ENCODE measurements at places on chromosomes 2 and 18.

- DNase-seq = no peak
Measured at GRCh38 chr18:47795434-47795814, 135.0 kb downstream of the SMAD2 start.

DNA sequence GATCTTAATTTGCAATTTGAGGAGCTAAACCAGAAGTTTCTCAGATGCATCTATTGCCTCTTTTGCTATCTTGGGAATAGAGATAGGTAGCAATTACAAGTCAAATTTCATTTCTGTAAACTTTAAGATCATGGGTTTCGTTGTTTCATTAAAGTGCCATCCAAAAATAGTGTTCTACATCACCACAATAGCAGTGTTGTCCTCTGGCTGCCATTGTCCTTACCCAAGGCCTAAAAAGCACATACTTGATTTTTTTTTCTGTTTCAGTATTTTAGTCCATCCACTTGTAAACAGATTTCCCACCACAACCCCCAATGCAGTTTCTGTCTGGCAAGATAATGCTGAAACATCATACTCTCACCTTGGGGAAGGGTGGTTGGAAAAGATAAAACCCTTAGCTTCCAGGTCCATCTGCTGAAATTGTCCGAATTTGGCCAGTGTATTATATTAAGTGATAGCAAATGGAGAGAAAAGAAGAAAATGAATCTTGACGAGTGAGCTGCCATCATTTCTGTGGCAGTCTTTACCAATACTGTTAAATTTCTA, 136.2 kb downstream of the LCLAT1 start:
- DNase-seq = no peak

GRCh38 chr2:54061272-54061671, 54.1 kb upstream of the ACYP2 start:
- DNase-seq = no peak

- peak; percentile 75 for DNase-seq
Measured at GRCh38 chr2:60530660-60531281, 22.7 kb downstream of the BCL11A start.

DNA sequence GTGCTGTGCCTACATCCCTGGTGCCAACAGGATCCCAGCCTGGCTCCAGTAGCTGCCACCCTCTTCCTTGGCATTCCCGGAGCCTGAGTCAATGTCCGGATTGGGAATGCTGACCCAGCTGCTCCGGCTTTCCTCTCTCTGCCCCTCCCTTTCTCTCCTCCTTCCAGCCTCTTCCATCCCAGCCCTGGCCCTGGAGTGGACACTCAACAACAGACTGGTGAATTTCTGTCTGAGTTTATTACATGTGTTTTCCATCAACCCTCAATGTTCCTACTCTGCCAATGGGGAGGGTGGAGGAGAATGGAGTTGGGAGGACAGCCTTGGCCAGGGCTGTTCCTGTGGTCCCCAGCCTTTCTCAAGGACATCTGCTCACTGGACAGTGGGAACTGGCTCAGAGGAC, 917 bp upstream of the PRKAG3 start:
- peak; percentile 58 for DNase-seq

DNA sequence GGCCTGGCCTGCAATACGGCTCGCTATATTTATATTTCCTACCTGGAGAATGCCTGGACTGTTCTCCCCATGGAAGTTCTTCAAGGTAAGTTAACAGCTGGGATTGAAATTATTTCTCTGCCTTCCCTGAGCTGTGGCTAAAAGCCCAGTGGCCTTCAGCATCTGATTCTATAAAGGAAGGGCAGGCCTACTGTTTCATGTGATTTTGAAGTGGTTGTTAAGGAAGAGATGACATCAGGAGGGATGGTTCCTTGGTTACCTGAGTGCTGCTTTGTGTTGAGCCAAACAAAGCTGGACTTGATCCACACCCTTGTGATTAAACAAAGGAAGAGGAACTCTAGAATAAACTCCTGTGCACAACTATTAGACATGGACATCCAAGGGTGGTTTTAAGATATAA, 61.6 kb downstream of the MFSD6 start:
- peak; percentile 78 for DNase-seq
